Fibroblast of lung (primary cell): ENCODE measurements at places on chromosomes 2 and 18.
A peak's percentile ranks its signal among the peaks of the same experiment; 100 is the strongest.

- DNase-seq: peak; percentile 91
These were observed 390.3 kb downstream of the GPD2 start for GRCh38 chr2:156826341-156826933.

GRCh38 chr2:111121028-111121827 is 514 bp downstream of the BCL2L11 start:
- DNase-seq: peak; percentile 33

DNA sequence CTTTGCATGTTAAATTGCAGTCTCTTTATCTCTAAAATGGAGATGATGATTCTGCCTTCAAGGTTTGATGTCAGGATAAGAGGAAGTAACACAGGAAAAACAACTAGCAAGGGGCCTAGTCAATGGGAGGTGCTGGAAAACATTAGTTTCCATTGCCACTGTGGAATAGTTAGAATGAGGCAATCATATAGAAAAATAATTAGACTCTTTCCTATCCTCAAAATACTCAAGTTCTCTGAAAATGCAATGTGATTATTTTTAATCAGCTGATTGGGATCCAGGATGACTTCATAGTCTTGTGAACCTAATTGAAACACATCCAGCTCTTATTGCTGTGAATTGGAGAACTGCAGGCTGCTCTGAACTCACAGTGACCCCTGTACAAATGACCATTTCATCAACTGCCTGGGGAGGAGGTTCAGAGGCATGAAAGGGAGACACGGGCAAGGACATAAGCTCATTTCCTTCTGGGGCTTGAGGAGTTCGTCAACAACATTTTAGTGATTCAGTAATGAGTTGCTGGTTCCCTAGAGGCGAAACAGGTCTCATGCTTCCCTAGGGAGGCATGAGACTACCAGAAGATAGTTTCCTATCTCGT is 422.5 kb downstream of the LPIN1 start:
- peak; percentile 97 for DNase-seq

DNA sequence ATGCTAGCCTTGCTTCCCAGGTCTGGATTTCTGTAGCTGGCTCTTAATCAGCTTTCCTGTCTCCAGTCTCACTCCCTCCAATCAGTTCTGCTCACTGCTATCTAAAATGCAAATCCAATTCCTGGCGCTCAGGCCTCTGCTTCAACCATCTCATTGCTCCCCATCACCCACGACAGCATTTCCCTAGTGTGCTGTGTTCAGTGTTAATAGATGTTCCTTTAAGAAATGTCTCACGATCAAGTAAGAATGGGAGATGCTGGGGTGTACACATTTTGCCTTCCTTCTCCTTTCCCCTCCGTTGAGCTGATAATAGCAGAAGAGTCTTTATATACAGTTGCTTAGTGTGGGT is 1.6 kb upstream of the PUM2 start:
- DNase-seq: no peak

- DNase-seq: no peak
These were observed 3.4 kb downstream of the PXDN start for GRCh38 chr2:1740716-1741589.

DNA sequence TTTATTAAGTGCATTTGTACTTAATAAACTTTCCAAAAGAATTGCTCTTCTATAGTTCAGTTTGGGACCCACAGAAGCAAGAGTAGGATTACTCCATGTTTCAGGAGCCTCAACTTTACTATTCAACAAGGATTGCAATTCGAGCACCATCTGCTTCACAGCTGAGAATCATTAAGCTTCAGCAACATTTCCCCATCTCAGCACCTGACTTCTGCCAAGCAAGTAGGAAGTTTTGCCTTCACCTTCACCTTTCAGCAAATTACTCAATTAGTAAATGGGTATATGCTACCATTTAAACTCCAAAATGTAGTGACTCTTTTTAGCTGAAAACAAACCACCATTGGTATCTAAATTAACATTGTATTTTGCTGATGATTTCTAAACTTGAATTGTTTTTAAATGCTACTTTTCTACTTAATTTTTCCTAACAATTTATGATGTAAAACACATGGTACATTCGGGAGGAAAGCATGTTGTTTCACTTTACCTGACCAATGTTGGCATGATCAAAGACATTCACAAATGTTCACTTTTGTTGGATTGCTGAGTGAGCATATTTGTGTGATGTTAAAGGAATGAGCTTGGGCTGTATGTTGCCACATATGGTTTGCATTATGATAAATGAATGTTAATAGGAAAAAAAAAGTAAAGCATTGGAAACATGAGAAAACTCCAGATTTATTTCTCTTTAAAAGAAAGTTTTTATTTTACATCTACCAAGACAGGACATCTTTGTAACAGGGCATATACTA is 159.2 kb downstream of the GULP1 start:
- DNase-seq: peak; percentile 54

GRCh38 chr2:71617266-71617665 is 163.9 kb downstream of the DYSF start:
- DNase-seq: no peak

DNA sequence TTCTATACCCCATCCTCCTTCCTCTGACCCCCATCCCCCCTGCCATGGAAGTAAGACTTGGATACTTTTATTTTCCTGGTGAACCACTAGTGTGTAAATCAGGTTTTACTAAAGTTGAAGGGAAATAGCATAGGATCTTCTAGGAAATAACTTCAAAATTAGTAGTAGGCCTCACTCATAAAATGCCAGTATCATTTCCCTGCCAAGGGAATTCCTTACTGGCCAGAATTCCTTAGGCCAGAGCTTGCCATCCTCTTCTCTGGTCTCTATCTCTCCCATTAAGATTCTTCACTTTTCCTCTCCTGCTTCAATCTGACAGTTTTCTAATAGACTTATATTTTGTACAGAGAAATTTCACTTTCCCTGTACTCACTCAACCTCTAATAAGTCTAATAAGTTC is 322.8 kb upstream of the TANK start:
- peak; percentile 34 for DNase-seq

GRCh38 chr2:21599417-21599816 is 475.6 kb downstream of the TDRD15 start:
- DNase-seq: no peak

GRCh38 chr2:120289221-120289906 is 36.7 kb downstream of the RALB start:
- DNase-seq: no peak

DNA sequence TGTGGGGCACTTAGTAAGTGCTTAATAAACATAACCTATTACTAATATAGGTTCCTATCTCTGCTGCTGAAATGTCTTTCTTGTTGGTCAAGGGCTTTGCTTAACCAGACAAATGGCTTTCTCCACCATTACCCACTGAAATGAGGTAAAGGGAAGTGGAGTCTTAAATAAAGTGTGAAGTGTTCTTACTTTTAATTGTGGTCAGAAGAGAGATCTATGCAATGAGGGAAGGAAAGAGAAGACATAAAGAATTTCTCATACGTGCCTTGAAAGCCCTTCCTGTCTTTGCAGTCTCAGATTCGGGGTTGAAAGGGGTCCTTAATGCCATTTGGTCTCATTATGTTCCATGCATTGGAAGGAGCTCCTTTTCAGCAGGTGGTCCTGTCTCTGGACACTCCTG is 6.9 kb upstream of the CXCR4 start:
- no peak for DNase-seq

DNA sequence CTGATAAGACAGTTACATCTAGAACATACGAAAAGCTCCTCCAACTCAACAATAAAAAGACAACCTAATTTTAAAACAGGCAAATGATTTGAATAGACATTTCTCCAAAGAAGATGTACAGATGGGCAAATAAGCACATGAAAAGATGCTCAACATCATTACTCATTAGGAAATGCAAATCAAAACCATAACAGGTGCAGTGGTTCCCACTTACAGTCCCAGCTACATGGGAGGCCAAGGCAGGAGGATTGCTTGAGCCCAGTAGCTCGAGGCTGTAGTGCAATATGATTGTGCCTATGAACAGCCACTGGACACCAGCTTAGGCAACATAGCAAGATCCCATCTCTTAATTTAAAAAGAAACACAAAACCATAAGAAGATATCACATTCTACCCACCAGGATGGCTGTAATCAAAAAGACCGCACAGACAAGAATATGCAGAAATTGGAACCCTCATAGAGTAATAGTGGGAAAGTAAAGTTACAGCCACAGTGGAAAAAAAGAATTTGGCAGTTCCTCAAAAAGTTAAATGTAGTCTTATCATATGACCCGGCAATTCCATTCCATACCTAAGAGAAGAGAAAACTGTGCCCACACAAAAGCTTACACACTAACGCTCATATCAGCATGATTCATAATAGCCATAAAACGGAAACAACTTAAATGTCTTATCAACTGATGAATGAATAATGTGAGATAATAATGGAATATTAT is 30.5 kb upstream of the ARMC9 start:
- no peak for DNase-seq

DNA sequence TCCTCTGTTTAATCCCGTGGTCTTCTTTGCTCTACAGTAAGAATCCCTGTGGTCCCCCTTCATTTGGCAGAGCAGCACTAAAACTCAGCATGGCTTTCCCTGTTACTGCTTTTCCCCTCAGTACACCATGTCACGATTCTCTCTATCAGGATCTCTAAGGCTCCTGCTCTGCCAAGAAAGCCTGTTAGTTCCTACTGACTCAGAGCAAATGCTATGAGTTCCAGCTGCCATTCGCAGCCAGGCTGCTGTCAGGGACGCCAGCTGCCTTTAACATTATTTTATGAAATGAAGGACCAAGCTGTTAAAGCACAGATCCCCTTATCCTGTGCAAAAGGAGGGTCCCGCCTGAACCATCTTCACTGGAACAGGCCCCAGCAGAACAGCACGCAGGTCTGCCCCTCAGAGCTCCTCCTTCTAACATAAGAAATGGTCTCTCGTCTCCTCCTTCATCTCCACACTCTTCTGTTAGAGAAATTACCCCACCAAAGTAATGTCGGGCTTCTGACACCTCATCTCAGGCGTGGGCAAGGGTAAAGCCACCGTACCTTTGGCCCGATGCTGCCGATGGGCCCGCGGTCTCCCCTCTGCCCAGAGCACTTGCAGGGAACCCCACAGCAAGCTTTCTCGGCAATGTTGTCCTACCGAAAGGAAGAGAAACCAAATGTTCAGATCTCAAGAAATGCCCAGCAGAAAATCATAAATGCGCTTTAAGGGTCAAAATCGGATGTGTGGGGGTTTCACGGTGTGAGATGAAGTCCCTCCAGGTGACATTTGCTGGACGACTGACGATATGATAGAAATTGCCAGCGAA is 52.6 kb downstream of the COL6A3 start:
- DNase-seq: peak; percentile 55

DNA sequence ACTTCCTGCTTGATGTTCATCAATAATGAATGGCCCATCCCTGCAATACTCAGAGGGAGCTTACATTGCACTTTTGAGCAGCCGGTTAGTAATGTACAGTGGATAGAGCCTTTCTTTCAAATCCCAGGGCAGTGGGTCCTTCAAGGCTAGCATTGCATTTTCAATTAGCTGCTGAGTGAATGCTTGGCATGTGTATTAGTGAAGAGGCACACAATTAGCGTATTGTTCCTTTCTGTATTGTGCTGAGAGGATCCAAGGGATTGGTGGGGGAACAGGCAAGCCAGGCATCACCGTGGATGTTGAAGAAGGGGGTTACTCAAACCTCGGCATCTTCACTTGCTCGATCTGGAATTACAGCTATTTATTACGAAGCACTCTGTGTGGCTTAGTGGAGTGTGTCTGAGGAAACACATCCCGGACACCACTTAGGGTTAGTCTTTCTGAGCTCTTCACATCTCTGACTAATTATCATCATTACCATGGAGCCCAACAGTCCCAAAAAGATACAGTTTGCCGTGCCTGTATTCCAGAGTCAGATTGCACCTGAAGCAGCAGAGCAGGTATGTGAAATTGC is at the start of gene PPP1R1C:
PPP1R1C (plus strand) TSS at position 222 of the 574 bp plus-strand sequence; CDS start at position 480, 258 bp downstream.
- DNase-seq: no peak

GRCh38 chr2:224147174-224147573 is 108.1 kb upstream of the SERPINE2 start:
- DNase-seq: no peak

- peak; percentile 85 for DNase-seq
These were observed 138.3 kb upstream of the ID2 start for GRCh38 chr2:8543383-8544170.

DNA sequence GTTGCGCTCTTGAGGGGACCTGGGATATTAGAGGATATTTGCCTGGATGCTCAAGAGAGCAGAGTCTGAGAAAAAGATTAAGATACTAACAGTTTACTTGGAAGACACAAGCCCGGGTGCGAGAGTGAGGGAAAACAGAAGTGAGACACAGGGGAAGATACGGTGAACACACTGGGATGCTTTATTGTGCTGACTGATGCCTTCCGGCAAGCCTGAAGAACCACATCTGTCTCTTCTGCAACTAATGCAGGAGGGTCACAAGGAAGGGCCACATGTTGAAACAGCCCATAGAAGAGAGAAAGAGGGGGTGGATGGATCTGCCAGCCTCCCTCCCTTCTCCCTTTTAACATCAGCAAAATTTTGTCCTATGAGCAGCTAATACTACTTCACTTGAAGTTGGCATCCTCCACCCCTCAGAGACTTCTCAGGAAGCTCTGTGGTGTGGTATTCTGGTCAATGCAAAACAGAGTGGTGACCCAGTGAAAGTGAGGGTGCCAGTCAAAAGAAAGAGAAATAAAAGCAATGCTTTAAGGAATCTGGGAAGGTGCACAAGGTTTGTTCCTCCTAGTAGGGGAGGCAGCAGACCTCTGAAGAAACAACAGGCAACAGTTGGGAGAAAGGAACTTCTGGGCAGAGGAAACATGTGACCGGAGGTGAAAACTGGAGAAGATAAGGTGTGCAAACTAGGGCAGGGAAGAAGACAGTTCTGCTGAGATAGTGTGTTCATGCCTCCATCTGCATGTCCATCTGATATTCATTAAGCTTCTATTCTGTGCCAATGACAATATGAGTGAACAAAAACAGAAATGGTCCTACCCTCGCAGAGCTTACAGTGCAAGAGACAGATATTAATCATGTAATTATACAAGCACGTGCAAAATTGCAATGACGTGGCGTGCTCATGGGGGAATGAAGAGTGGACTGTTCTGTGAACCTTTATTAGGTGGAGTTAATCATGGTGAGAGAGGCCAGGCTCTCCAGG is 107.1 kb downstream of the LYPD6B start:
- DNase-seq: no peak

DNA sequence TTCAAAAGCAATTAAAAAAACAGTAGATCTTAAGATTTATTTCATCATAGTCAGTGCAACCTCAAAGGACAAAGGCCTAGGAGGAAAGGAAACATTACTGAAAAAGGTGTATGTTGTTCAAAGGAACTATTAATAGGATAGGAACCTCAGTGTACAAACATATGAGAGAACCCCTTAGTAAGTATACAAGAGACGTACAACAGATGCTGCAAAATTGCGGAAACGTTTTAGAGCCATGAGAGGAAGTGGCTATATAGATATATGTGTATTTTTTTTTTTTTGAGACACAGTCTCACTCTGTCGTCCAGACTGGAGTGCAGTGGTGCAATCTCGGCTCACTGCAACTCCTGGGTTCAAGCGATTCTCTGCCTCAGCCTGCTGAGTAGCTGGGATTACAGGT is 22.2 kb downstream of the PIK3C3 start:
- no peak for DNase-seq

GRCh38 chr2:207481924-207482323 is 47.8 kb upstream of the CREB1 start:
- no peak for DNase-seq
